ENCODE measurements at places on chromosomes 12 and 14.

GRCh38 chr14:38255673-38256532, at the start of gene CLEC14A:
TSS of gene CLEC14A (minus strand) at chr14:38256093. CDS start at chr14:38256022, 71 bp downstream.
- no peak for DNase-seq

- no peak for DNase-seq
Measured at GRCh38 chr14:65045006-65045405, 57.3 kb downstream of the MAX start.

DNA sequence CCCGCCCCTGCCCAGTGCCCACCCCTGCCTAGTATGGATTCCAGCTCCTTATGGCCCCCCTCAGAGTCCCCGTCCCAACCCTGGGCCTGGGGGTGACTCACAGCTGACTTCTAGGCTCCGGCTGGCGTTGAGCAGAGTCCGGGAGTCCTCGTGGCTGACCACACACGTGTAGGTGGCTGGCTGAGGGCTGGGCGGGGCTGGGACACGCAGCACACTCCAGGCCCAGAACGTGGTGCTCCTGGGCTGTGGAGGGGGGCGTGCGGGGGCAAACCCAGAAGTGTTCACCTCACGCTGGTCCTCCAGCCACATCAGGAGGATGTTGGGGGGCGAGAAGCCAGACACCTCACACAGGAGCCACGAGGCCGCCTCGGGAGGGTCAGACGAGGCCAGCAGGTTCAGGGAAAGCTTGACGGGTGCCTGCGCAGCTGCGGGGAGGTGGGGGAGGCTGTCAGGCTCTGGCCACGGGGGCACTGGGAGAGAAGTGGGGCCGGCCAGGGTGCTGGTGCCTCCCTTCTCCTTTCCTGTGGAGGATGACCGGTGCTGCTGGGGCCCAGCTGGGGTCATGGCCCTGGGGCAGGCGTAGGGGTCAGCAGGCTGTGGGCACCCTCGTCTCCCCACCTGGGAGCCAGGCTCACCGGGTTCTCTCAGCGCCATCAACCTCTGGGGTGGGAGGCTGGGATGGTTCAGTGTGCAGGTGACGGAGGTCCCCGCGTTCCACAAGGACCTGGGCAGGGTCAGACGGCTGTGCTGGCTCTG, 314.1 kb downstream of the TMEM121 start:
- DNase-seq, result no peak

DNA sequence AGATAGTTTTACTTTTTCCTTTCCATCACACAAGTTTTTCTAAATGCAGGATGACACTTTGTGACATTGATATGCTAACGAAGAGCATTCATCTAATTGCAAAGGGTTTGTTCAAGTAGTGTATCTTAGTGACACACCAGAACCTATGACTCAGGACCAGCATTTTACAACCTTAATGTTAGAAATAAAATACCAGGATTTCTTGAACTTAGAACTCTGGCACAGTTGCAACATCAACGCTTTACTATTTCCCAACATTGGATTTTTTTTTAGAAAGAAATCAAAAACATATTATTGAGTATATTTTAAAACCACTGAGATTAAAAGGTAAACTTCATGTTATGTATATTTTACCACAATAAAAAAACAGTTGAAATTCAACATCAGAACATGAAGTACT, 17.9 kb upstream of the PLEKHG6 start:
- DNase-seq, result no peak

GRCh38 chr12:10220398-10221077, 7.9 kb downstream of the GABARAPL1 start:
- no peak for DNase-seq

GRCh38 chr14:104220215-104221070, 82.1 kb downstream of the KIF26A start:
- no peak for DNase-seq
